ENCODE measurements at places on chromosomes 5 and 9. TPM values are rescaled to one million over a fixed set of nuclear protein-coding genes. Genes with fewer than 3 reads are reported as not detected.

PFN3 gene
- total RNA-seq: not detected

NRARP gene
- 0.29 TPM for total RNA-seq

CTXN3 gene
- total RNA-seq: not detected

PPP3R2 gene
- not detected for total RNA-seq

NOTCH1 gene
- total RNA-seq: 31.6 TPM

Measured in smooth muscle cell of trachea (primary cell).